Osteoblast (primary cell): ENCODE measurements at places on chromosomes 6 and 20. TPM values are rescaled to one million over a fixed set of nuclear protein-coding genes. Genes with fewer than 3 reads are reported as not detected.
A peak's percentile ranks its signal among the peaks of the same experiment; 100 is the strongest.

The KHDC1L gene
- 0.72 TPM in 1 of 2 replicates, not detected in the other for total RNA-seq

The C6orf132 gene
- 2.9 TPM in 2 replicates for total RNA-seq

The ACSS1 gene
- total RNA-seq: 1.4 and 2.1 TPM in 2 replicates

The OXT gene
- total RNA-seq: not detected in 2 replicates

DNA sequence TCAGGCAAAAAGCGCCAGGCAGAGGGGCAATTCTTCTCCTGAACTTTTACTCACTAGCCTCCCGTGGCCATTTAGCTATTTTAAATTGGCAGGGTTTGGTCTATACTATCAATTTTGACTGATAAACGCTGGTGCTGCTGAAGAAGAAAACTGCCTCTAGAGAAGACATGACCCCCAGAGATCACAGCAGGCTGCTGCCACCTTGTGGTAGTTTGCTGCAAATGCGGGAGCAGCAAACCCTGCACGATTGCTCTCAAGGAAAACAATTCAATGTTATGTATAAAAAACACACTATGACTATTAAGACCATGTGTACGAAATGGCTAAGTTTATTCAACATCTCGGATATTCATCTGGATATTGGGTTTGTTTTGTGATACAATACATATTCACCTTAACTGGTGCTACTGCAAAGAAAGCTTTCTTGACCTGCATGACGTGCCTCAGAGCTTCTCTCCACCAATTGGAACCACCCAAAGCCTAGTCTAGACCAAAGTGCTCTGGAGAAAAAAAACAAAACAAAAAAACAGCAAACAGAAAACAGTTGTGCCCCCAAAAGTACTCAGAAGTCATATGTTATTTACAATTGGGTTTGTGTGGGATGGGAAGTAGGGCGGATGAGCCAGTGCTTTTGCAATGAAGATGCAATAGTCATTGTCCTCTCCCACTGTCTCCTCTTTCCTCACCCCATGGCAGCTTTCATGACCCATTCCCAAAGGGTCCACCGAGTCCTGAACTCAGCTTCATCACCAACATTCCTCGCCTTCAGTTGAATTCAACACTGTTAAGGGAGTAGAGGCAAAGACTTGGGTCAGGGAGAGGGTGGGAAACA is 19.6 kb upstream of the IL17F start:
- DNase-seq: peak; percentile 72

DNA sequence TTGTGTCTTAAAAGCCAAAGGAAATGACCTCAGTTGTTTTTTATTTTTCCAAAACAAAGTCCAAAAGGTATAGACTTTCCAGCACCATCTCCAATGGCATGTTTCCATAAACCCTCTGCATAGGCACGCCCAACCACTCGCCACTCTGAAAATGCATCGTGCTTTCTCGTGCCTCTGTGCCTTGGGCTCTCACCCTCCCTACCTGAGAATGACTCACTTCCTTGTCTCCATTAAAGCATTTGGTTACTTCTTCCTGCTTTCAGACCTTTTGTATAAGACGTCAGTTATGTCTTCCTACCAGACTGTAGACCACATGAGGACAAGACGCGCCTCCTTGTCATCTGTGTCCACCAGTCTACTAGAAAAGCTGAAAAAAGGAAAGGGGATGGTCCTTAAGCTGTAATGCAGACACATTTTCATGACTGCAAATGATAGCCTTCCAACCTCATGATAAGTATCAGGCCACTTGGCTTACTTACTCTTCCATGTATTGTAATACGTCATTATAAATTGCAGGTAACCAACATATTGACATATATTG is 61.2 kb upstream of the CDYL start:
- no peak for DNase-seq

DNA sequence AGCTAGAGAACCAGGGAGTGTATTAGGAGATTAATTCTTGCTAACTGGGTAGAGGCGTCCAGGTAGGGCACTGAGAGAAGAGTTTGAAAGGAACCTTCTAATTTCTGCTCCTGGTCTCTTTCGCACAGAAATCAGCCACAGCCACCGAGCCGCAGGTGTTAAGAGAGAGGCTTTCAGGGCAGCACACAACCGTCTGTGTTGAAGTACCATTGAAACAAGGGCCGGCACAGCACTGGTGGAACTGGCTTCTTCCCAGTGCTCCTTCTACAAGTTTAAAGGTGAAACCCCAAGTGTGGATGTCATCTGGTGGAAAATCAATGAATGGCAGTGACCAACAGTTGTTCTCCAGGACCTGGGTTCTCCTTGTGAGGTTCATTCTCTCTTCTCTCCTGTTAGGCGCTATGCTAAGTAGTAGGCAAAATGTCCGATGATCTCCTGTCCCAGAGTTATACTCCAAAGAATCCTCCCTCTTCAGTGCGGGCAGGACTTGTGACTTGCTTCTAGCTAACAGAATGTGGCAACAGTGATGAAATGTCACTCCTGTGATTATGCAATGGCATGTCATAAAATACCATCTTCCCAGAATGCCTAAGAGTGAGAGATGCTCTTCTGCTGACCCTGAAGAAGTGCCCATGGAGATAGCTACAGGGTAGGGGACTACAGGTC is 15.0 kb upstream of the RIN2 start:
- no peak for DNase-seq

DNA sequence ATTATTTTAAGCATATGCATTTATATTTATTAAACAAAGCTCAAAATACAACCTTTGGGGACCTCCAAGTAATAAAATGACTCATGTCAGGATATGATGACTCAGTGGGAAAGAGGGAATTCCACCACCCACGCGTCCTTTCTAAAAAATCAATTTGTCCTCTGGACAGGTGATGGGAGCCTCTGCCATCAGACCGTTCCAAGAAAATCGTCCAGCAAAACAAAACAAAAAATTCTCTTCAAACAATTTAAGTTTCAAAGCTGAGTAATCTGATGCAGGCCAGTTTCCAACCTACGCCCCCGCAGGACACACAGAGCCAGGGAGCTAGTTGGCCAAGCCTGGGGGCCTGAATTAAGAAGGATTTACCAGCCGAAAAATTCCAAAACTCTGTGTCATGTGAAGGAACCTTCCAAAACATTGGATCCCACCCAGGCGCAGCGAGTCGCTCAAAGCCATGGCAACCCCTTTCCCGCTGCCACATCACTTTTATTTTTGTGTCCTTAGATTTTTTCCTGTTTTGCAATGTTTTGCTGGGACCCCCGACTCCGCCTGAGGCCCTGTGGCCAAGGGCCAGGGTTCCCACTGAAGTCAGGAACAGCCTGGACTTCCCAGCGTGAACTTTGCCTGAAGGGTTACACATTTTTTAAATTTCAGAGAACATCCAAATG is 95.3 kb downstream of the NFATC2 start:
- DNase-seq: peak; percentile 94

GRCh38 chr6:34547701-34548644 is 8.2 kb downstream of the SPDEF start:
- DNase-seq: no peak

GRCh38 chr6:7933794-7934193 is 23.2 kb upstream of the TXNDC5 start:
- no peak for DNase-seq

- no peak for DNase-seq
Measured at GRCh38 chr20:59207742-59208357, 44.2 kb downstream of the ZNF831 start.

- DNase-seq: no peak
Measured at GRCh38 chr6:116536216-116536621, 9.3 kb downstream of the TRAPPC3L start.

- DNase-seq: no peak
Measured at GRCh38 chr20:32847964-32848363, 10.8 kb upstream of the EFCAB8 start.

DNA sequence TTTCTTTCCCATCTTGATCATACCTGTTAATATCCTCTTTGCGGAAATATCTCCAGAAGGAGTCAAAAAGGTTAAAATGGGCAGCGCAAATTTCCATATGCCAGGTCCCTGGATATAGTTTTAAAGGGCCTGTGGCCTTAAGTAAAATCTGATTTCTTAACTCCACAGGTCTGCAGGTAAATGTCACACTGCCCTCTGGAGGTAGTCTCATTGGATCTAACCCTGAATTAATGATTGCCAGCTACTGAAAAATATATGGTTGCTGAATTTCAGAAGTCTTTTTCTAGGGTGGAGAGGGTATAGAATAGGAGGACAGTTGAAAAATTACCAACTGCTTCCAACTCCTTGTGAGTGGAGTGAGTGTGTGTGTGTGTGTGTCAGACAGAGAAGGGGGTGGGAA is 8.5 kb downstream of the MOXD1 start:
- DNase-seq: no peak
